ENCODE measurements at places on chromosomes 1 and 21.
A peak's percentile ranks its signal among the peaks of the same experiment; 100 is the strongest.

DNA sequence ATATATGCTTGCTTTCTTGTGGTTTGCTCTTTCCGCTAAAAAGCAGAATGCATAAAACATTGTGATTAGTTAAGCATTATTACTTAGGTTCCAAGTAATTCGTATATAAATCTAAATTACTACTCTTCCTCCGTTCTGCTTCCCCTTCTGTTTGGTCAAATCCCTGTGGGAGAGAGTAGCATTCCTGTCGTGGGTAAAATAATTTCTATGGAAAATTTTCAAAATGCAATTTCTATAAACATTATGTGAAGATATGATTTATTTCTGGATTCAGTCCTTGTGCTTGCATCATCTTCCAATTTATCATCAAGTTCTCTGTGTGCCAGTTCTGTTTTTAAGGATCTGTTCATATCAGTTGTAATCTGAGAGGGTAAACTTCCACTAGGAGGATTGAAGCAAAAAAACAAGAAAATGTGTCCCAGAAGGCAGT is 7.2 kb upstream of the WARS2 start:
- peak; percentile 69 for DNase-seq

GRCh38 chr21:15552914-15553494 is 176.8 kb upstream of the USP25 start:
- peak; percentile 53 for DNase-seq

DNA sequence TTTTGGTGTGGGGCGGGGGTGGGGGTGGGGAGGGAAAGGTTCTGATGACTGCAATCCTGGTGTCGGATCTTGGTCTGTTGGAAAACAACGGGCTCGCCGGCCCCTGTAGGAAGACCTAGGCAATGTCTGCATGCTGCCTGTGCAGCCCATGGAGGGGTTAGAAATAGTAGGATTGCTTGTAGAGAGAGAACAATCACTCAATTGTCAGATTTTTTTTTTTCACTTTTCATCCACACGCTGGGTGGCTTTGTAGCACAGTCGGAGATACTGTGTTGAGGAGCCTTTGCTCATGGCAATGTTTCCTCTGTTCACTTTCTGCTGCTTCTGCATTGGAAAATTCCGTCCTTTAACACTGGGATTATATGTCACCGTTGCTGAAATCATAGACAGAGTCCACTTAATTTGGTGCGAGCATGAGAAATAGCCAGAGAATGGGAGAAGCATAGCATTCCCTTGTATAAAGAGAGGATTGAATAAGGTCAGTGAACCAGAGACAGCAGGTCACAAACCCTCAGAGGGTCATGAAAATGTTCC is 107.5 kb downstream of the MRPS6 start:
- no peak for DNase-seq

DNA sequence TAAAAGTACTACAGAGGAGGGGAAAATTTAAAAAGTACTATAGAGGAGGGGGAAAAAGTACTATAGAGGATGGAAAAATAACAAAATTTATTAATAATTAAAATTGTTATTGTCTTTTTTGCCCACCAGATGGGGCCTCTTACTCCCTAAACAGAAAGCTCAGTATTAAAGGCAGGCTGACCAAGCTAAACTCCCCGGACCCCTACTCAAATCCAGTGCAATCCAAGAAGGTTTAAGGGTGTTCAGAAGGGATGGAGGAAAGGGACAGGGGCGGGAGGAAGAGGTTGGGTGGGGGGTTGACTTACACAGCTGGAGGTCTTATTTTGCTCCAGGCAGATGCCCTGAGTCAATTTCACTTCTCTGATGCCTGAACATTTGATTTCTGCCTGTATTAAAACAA is 13.7 kb downstream of the CD34 start:
- DNase-seq, result peak; percentile 56

DNA sequence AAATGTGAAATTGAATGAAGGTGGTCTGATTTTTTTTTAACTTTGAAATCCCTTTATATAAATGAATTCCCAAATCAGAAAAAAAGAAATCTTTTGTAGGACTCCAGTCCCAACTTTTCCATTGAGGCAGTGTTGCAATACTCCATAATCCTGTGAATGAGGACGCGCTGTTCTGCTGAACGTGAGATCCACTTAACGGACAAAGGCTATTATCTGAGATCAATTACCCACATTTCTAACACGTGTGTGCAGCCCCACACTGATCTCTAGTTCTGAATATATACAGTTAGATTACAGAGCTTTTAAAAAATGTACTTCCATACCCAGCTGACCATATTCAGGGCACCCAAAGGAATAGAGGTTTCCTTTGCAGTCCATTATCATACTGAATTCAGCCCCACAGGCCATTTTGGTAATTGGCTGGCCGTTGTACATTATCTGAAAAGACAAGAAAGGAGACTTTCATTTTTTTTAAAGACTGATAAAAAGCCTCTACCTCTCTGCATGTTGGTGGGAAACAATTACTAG is 19.0 kb downstream of the RCC2 start:
- DNase-seq, result no peak

DNA sequence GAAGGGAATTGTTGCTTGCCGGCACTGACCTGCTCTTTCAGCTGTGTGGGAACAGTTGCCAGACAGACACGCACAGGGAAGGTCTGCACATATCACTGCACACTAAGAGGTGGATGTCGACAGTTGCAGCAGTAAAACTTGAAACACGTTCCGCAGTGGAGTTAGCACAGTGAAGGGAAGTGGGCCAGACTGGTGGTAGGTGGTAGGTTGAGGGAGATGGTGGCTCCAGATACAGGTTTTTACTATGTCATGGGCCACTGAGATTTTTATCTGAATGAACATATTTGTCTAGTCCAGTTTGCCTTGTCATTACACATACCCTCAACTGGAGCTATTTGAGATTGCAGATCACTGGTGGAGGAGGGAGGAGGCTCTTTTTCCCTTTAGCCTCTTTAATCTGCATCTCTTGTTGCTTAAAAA is 13.5 kb downstream of the MRPS6 start:
- no peak for DNase-seq

DNA sequence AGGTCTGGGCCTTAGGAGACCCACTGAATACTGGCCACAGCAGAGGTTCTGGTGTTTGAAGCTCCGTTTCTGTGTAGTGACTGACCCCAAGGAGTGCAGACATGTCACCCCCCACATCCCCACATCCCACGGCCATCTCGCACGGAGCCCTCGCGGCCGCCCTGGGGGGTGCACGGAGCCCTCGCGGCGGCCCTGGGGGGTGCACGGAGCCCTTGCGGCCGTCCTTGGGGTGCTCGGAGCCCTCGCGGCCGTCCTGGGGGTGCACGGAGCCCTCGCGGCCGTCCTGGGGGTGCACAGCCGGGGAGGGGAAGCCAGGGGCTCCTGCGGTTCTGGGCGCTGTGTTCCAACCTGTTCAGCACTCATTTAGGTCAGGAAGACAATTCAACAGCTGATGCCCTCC is 68.4 kb downstream of the SCCPDH start:
- no peak for DNase-seq

- DNase-seq, result no peak
These were observed 140.0 kb downstream of the VAV3 start for GRCh38 chr1:107824946-107825345.

- DNase-seq, result no peak
These were observed 11.7 kb downstream of the FLG start for GRCh38 chr1:152313319-152313801.

- peak; percentile 98 for DNase-seq
These were observed 62.0 kb upstream of the RASAL2 start for GRCh38 chr1:178031856-178032320.

- no peak for DNase-seq
These were observed 4.8 kb upstream of the RHCE start for GRCh38 chr1:25425098-25426085.

DNA sequence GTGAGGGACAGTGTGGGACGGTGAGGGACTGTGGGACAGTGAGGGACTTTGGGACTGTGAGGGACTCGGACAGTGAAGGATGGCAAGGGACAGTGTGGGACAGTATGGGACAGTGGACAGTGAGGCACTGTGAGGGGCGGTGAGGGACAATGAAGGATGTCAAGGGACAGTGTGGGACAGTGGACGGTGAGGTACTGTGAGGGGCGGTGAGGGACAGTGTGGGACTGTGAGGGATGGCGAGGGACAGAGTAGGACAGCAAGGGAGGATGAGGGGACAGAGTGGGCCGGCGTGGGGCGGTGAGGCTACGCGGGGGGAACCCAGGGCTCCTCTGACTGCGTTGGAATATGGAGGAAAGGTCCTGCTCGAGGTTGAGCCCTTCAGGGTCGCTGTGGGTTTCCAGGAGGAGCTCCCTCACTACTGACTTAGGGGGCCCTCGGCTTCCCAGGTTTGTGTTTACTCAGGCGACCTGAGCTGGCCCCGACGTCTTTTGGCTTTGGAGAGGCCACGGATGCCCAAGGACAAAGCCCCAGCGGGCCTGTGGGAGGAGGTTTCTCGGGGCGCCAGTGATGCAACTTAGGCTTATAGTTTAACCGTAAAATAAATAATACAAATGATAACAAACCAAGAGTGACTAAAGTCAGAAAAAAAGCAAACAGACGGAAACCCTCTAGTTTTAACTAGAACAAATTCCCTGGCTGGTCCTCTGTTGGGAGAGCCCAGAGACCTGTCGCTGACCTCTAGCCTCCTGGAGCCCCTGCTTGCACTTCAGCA is 1.1 kb upstream of the ERRFI1 start:
- peak; percentile 79 for DNase-seq

GRCh38 chr1:59477286-59477685 is 180.4 kb downstream of the FGGY start:
- DNase-seq, result no peak

GRCh38 chr1:115537415-115537814 is 104.4 kb upstream of the VANGL1 start:
- DNase-seq, result no peak

- no peak for DNase-seq
These were observed 25.5 kb downstream of the SPAG17 start for GRCh38 chr1:118159569-118159968.

DNA sequence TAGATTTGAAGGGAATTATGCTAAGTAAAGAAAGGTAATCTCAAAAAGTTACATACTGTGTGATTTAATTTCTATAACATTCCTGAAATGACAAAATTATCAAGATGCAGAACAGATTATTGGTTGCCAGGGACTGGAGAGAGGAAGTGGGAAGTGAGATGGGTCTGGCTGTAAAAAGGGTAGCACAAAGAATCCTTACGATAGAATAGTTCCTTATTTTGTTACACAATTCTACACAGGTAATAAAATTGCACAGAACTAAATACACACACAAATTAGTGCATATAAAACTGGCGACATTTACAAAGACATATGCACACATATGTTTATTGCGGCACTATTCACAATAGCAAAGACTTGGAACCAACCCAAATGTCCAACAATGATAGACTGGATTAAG is 33.5 kb downstream of the ZNF684 start:
- no peak for DNase-seq

GRCh38 chr1:180386745-180387367 is 115.5 kb downstream of the ACBD6 start:
- DNase-seq, result no peak

DNA sequence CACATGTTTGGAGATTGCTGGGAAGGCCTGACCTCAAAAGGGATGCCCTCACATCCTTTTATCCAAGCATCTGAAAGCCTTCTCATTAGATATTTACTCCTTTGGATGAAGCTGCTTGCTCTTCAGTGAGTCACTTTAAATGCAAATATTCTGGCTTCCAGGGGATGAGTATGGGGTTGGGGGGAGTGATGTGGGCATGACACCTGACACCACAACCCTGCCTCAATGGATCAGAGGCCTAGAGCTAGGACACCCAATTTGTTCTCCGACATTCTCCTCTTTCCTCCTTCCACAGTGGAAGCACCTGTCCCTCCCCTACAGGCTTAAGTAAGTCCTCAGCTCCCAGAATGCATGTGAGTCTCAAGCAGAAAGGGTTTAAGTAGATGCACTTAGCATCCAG is 238.3 kb downstream of the OMA1 start:
- DNase-seq, result no peak
